ENCODE measurements at places on chromosomes 3 and 15.

- no peaks in the 10 kb centered on the region for H3K4me1 ChIP-seq
- H3K4me3 ChIP-seq = no peak overlapping the region
- H3K27me3 ChIP-seq = no peaks in the 10 kb centered on the region
- DNase-seq = no peak
- H3K36me3 ChIP-seq = no peaks in the 10 kb centered on the region
These were observed 174.5 kb upstream of the GAP43 start for GRCh38 chr3:115448851-115449250.

DNA sequence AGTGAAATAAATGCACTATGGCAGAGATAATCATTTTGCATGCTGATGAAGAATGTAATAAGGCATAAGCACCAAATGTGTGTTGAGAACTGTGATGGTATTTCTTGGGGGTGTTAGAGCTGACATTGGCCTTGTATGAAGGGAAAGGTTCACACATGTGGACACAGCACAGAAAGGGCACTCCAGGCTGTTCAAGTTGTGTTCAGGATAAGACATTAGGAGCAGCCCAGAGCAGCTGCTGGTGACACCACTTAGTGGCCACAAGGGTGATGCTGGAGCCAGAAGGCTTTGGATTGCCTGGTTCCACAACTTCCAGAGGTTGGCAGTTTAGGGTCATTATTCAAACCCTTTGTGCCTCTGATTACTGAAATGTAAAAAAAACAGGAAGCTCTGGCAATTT lies 155.4 kb downstream of the GOLGA6L6 start:
- no peak overlapping the region for H3K4me3 ChIP-seq
- no peaks in the 10 kb centered on the region for H3K4me1 ChIP-seq
- H3K27ac ChIP-seq = no peak overlapping the region
- H3K27me3 ChIP-seq = no peaks in the 10 kb centered on the region

- H3K27ac ChIP-seq = no peak overlapping the region
- no peaks in the 10 kb centered on the region for H3K27me3 ChIP-seq
- H3K4me1 ChIP-seq = no peaks in the 10 kb centered on the region
These were observed 1.5 kb downstream of the GRM2 start for GRCh38 chr3:51708216-51708845.

DNA sequence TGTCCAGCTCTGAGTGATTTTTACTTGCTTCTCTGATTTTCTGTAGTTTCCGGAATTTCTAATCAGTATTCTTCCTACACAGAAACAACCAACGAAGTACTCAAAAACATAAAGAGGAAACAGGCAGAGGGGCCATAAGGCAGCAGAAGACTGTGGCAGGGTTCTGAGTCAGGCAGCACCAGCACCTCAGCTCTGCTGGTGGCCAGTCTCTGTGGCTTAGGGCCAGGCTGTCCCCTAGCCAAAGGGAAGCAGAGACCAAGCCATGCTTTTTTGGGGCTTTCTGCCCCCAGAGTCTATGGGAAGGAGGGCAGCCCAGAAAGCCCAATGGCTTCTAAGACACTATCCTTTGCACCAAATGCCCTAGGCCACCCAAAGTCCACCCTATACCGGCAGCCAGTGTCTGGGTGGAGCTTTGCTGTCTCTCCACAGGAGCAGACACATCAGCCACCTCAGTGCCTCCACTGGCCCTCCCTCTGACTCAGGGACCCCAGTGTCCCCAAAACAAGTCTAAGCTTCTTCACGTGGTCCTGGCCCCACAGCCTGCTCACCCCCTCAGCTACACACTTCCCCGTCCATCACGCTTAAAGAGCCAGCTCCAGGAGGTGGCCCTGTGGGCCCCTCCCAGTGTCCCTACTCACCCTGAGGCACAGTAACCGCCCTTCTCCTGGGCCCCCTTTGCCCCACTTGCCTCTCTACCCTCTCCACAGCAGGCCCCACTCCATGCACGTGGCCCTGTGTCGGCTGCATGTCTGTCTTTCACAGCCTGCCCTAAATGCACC lies 46.2 kb downstream of the CCDC12 start:
- no peak for DNase-seq
- H3K4me1 ChIP-seq = peaks cover 64% of the 10 kb centered on the region
- peak overlapping the region; percentile 62 for H3K27ac ChIP-seq
- H3K4me3 ChIP-seq = no peak overlapping the region
- H3K36me3 ChIP-seq = peaks cover under 1% of the 10 kb centered on the region

DNA sequence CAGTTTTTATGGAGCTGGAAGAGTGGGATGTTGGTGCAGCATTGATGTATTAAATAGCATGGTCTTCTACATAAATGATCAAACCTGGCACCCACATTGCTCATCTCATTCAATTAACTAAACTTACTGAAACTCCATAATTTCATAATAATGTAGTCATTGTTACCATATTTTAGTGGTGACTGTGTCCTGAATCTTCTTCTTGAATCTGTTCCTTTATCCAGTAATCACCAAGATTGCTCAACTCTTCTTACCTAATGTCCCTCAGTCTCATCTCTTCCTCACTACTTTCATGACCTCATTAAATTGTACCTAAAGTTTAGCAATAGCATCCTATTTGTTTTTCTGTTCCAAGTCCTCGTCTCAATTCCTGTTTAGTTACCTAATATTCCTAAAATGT lies 69.8 kb downstream of the FGF7 start:
- H3K27me3 ChIP-seq = no peaks in the 10 kb centered on the region
- no peak overlapping the region for H3K27ac ChIP-seq
- no peaks in the 10 kb centered on the region for H3K36me3 ChIP-seq
- H3K4me1 ChIP-seq = no peaks in the 10 kb centered on the region

- H3K4me1 ChIP-seq = no peaks in the 10 kb centered on the region
- no peak overlapping the region for H3K27ac ChIP-seq
- DNase-seq = no peak
- H3K27me3 ChIP-seq = no peaks in the 10 kb centered on the region
- H3K4me3 ChIP-seq = no peak overlapping the region
- H3K36me3 ChIP-seq = no peaks in the 10 kb centered on the region
These were observed 62.2 kb downstream of the TCAIM start for GRCh38 chr3:44400771-44401170.

GRCh38 chr3:72352176-72352575 lies 496.1 kb downstream of the SHQ1 start:
- no peak for DNase-seq
- H3K27ac ChIP-seq = no peak overlapping the region
- H3K27me3 ChIP-seq = no peaks in the 10 kb centered on the region

DNA sequence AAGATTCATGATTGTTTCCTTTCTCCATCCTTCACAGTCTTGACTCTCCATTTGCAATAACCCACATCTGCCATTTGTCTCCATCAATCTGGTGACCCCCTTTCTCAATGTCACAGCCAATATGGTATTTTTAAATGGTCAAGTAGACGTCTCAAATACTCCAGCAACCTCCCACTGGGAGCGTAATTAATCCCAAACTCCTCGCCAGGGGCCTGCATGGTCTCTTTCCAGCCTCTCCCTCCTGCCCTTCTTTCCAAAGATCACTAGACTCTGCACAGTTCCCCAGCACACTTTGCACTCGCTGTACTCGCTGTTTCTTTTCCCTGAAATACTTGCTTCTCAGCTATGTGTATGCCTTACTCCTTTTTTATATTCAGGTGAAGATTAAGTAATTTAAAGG lies 115.3 kb downstream of the PLCH1 start:
- H3K36me3 ChIP-seq = no peaks in the 10 kb centered on the region
- DNase-seq = no peak
- H3K4me1 ChIP-seq = no peaks in the 10 kb centered on the region

DNA sequence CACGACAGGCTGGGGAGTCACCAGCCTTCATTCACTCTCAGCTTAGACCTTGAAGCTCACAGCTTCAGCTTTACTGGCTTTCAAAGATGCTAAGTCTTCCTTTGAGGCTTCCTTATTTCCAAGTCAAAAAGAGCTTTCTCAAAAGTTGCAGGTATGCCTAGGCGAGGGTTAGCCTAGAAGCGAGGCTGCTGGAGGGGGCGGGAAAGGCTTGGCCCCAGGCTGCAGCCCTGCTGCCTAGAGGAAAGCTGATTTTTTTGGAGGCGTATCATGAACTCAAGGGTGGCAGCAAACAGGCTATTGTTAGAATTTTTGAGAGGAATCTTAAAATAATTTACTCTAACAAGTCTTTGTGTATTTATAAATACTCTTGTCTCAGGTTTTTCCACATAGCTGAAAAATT lies 37.1 kb downstream of the MYO5C start:
- no peak overlapping the region for H3K4me3 ChIP-seq
- no peak for DNase-seq
- no peaks in the 10 kb centered on the region for H3K4me1 ChIP-seq
- H3K36me3 ChIP-seq = no peaks in the 10 kb centered on the region
- no peak overlapping the region for H3K27ac ChIP-seq
- H3K27me3 ChIP-seq = no peaks in the 10 kb centered on the region

DNA sequence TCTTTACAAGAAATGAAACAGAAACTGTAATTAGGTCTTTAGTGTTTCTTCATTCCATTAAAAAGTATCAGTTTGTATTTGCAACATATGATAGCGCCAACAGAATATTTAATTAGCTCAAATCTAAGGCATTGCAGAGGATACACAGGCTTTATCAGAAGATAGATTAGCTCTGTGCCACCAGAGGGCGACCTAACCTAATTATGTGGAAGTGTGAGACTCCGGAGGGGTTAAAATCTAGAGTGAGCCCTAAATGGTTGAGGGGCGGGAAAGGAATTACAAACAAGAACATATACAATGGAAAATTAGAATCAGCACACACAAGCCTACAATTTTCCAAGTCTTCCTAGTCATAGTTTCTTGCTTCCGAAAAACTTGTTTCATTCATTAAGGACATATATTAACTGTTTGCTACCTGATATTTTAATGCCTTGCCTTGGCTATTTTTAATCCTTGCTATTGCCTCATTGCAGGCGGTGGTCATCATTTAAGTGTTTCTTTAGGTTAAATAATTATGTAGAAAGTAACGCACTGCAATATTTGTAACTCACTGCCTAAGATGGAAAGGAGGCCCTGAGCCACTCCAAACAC lies 18.0 kb upstream of the RYR3 start:
- H3K4me3 ChIP-seq = no peak overlapping the region
- peak; percentile 44 for DNase-seq
- H3K4me1 ChIP-seq = no peaks in the 10 kb centered on the region
- H3K36me3 ChIP-seq = no peaks in the 10 kb centered on the region
- H3K27me3 ChIP-seq = no peaks in the 10 kb centered on the region
